ENCODE measurements at places on chromosomes 16 and 17. TPM values are rescaled to one million over a fixed set of nuclear protein-coding genes. Genes with fewer than 3 reads are reported as not detected.

DNA sequence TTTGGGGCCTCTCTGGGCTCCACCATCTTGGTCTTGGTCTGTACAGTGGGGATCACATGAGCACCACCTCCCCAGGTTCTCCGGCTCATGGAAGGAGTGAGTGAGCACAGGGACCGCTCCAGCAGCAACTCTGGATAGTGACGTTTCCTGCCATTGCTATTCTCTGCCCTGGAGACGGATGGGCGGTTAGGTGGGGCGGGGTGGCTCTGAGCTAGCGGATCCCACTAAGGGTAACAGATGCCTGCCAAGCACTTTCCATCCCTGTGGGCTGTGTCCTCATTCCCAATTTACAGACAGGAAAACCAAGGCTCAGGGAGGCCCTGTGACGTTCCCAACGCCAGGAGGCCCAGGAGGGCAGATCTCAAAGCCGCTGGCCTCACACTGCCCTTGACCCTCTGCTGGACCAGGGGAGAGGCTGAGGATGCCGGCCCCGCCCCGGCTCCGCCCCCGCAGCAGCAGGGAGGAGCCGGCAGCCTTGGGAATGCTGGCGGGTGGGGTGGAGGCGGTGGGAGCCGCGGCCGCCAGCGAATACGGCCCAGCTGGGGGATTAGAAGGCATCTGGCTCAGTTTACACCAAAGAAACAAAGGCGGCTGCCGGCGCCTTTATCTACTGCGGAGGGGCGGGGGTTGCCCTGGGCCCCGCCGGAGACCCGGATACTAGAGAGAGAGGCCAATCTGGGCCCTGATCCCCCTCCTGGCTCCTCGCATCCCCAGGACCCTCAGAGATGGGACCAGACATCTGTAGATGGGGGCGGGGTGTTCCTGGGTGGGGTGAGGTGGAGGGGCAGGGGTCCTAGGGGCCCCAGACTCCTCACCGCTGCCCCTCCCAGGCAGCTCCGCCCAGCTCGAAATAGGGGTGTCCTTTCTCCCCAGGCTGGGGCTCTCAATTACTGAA, 122.3 kb upstream of the CIBAR2 start:
- peak; percentile 62 for DNase-seq

DNA sequence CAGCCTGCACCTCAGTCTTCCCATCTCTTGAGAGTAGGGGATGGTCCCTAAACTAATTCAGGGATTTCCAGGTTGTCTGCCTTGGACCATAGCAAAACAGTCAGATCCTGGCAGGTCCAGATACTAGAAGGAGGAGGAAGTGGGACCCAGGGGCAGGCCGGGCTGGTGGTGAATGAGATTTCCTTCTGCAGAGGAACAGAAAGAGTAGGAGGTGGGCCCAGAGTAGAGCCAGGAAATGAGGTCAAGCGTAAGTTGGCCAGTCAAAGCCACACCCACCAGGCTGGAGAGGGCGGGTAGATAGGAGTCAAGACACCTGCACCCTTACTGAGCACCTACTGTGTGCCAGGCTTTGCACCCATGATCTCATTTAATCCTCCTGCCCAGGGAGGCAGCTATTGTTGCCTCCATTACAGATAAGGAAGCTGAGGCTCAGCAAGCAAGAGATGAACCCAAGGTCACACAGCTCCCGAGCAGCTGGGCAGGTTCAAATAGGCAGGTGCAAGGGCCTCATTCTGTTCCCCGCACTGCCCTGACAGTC, 2.6 kb downstream of the CDH5 start:
- no peak for DNase-seq

DNA sequence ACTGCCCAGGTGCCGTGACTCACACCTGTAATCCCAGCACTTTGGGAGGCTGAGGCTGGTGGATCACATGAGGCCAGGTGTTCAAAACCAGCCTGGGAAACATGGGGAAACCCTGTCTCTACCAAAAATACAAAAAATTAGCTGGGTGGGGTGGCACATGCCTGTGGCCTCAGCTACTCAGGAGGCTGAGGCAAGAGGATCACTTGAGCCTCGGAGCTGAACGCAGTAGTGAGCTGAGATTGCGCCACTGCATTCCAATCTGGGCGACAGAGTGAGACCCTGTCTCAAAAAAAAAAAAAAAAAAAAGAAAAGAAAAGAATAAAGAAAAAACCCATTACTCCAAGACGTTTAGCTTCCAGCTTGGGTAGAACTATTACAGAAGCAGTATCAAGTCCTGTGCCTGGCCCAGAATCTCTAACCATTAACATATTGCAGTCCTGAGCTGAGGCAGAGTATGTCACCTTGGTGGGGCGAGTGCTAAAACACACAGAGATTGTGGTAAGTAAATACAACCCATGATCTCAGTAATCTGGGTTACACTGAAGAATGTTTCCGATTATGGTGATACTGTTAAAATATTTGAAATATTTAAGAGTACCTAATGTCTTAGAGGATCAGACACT, 23.2 kb upstream of the CFAP20 start:
- DNase-seq = no peak

DNA sequence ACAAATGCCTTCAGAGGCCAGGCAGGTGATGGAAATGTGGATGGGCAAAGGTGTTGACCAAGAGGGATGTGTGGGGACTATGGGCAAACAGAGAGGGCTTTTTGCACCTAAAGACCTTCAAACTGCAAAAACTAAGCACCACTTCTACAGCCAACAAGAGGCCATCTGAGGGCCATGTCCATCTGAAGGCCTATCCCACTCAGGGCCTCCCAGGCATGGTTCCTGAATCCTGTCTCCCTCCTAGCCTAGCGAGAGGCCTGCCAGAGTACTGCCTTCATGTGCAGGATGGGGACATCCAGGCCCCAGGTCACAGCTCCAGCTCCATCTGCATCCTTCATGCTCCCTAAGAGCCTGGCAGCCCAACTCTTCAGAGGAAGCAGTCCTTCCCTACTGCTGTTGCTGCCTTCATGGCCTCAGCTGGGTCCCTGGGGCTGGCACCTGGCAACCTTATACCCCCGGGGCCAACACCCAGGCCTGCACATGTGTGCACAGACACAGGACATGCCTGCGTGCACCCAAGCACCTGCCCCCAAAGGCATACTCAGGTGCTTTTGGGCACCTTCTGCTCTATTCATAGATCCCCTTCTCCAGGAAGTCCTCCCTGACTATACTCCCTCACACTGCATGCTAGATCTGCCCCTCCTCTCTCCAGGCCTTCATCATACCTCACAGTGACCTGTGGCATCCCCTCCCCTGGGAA, 95.2 kb downstream of the C16orf78 start:
- DNase-seq = no peak

Gene KRT20
- not detected for total RNA-seq

All from G401 (cell line).